ENCODE measurements at places on chromosomes 2 and 18.

- no peak for DNase-seq
These were observed 5.4 kb downstream of the ALPG start for GRCh38 chr2:232411901-232412629.

GRCh38 chr18:22489704-22490103 lies 72.0 kb upstream of the CTAGE1 start:
- DNase-seq, result no peak

DNA sequence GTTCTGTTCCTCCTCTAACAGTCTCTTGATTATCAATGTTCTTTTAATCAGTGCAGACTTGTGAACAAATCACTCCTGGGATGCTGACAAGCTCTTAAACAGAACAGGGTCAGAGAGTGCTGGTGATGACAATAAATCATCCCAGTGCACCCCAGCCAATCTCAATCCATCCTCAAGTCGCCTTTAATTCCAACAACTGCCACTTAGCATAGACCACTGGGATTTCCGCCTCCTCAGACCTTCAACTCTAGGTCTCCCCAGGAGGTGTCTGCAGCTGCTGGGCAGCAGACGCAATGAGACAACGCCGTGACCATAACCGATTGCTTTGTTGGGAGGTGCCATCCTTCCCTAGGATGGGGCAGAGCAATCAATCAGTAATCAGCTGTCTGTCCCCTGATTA lies 184.2 kb upstream of the ACAA2 start:
- DNase-seq, result no peak

GRCh38 chr2:188345020-188345419 lies 53.3 kb downstream of the GULP1 start:
- no peak for DNase-seq

DNA sequence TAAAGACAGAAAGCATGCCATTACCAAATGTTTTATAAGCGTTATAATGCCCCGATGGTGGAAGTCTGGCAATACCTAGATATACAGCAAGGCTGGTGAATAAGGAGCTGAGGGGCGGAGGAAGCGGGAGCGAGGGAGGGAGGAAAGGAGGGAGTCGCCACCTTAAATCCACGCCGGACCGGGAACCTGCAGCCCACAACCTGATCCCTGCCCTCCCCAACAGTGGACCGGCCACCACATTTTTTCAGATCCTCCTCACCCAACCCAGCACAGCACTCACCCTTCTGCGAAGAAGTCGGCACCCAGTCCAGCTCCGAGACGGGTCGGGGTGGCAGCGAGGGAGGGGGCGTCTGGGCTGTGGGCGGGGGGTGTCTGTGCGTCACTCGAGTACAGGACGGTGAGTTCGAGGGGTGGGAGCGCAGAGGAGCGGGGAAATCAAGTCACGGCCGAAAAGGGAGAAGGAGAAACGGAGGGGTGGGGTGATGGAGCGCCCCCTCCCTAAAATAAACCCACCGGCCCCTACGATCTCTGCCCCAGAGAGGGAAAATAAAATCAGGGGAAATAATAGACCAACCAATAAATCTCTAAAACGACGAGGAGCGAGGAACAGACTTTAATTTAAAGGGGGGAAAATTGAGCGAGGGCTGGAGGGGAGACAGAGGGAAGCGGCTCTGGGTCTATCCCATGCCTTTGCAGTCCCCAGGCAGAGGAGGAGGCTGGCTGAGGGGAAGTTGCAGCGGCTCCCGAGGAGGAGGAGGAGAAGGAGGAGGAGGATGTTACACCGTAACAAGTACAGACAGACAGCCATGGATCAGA lies 96.5 kb upstream of the SERTAD2 start:
- DNase-seq, result peak; percentile 67

- no peak for DNase-seq
These were observed 207.5 kb upstream of the ST6GAL2 start for GRCh38 chr2:107093426-107093957.

- DNase-seq, result no peak
These were observed 125.8 kb downstream of the NETO1 start for GRCh38 chr18:72742002-72742401.

DNA sequence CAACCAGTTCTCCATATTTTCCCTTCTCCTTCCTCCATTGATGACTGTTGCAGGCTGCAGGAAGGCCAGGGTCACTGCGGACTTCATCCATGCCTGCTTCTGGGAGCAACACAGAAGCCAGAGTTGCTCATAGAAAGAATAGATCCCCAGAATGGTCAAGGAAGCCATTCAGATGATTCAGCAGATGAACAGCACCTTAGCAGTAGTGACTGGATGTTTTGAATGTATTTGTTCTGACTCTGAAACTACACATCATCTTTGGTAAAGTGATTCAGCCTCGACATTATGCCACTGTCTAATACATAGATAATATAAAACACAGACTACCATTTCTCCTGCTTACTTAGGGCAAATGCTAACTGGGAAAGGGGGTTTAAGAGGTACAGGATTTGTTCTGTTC lies 411.6 kb downstream of the RND3 start:
- DNase-seq, result no peak

- no peak for DNase-seq
These were observed 19.0 kb downstream of the AQP12B start for GRCh38 chr2:240663546-240664190.

DNA sequence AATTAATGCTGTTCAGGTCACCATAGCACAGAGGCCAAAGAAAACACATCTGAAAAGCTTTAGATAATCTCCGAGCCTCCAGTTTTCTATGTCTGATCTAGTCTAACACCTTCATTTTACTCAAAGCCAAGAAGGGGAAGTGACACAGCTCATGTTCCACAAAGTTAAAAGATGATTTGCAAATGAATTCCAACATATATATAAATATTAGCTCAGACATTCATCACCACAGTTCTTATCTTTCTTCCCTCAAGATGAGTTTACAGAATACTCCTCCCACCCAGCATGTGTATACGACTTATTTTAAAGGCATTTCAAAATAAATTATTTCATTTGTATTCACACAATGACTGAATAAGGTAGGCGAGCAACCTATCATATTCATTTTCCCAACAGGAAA lies 82.4 kb downstream of the AAK1 start:
- DNase-seq, result no peak

- no peak for DNase-seq
These were observed 294.3 kb downstream of the KCNJ3 start for GRCh38 chr2:154992826-154993225.

DNA sequence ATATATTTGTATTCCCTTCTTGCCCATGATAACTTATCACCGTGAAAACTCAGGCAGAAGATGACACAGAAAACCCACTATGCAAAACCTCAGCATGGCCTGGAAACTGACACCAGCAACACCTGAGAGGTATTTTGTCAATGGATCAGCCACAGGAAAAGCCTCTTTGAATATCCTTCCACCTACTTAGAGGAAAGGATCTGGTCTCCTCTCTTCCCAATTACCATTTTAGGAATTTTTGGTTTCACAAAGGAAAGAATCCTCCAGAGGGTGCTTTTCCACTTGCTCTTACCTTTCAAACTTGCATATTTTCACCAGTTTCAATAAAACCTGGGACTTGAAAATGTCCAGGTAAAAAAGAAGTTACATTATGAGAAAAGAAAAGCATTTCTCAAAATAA lies 20.0 kb upstream of the MEIS1 start:
- no peak for DNase-seq

GRCh38 chr18:32469691-32470459 lies 807 bp downstream of the GAREM1 start:
- DNase-seq, result peak; percentile 25

DNA sequence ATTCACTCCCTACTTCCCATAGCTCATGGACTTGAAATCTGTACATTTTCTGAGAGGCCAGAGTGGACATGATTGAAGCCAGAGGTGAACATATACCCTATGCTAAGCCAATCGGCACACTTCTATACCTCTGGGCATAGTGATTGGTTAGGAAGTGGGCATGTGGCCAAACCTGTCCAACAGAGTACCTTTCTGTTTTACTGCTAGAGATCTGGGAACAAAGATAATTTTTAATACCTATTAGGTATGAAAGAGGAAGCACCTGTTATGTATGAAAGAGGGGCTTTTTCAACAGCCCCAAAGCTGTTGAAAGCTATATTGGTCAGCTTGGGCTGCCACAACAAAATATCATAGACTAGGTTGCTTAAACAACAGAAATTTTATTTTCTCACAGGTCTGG lies 27.7 kb downstream of the METTL8 start:
- DNase-seq, result no peak

GRCh38 chr2:566379-567313 lies 110.6 kb downstream of the TMEM18 start:
- no peak for DNase-seq

DNA sequence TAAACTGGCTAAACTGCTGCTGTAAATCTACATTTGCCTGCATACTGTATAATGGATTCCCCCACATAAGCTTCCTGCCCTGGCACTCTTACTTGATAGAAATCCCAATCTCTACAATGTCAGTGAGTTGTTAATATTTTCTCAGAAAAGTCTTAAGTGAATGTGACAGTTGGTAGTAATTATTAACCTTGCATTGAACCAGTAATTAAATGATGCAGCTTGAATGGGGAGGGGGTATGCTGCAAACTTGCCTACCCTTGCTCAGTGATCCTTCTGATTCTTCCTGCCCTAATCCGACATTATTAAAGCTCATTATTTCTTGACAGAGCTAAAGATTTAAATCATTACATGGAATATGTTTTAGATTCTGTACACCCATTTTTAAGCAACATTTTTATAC lies 119.0 kb upstream of the CDH7 start:
- DNase-seq, result no peak

GRCh38 chr2:236038096-236038495 lies 130.1 kb downstream of the GBX2 start:
- DNase-seq, result no peak

DNA sequence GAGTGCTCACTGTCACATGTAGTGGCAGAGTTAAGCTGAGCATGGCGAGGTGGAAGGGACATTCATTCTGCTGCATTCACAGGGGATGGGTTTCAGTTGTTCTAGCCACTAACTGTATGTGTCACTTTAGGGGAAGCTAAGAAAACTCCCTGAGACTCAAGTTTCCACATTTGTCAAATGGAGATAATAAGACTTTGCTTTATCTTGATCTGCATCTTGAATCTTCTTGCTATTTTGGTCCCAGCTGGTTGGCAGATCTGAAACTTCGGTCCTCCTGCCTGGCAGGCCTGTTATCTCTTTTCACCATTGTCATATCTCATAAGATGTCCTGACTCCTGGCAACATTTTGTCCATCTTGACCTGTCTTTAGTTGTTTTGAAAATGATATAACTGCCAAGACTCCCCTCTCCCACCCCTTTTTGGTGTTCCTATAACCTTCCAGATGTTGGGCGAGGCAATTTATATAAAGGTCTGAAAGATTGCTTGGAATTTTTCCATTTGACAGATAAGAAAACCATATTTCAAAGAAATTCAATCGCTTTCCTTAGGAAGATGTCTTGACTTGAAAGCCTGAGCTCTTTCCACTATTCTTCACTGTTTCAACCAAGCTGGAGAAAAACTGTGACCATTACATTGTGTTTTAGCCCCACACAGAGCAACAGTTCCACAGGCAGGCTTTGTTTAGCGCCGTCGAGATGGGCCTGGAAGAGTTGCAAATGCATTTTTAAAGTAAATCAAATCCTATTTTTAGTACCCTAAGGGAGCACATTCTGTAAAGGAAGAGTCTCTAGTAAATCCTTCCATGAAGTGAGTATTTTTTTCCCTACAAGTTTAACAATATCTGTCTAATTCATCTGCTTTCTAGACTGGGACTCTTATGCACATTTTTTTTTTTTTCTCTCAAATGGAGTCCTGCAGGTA lies 33.4 kb downstream of the MYCN start:
- no peak for DNase-seq

DNA sequence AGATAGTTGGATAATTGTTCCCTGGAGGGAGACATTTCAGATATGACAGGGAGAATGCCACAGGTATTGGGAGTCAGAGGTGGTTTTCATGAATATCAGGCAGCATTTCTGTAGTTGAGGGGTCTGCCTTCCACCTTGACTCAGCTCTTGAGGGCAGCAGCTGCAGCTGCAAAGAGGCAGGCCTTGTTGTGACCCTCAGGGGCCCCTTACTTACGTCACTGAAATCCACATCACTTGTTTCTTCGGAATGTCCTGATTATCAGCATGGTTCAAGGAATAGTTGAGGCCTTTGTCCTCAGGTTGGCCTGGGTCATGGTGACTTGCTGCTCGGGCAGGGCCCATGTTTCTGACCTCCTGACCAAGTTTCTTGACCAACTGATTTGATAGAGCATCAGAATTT lies 46.9 kb downstream of the TMEM17 start:
- no peak for DNase-seq

DNA sequence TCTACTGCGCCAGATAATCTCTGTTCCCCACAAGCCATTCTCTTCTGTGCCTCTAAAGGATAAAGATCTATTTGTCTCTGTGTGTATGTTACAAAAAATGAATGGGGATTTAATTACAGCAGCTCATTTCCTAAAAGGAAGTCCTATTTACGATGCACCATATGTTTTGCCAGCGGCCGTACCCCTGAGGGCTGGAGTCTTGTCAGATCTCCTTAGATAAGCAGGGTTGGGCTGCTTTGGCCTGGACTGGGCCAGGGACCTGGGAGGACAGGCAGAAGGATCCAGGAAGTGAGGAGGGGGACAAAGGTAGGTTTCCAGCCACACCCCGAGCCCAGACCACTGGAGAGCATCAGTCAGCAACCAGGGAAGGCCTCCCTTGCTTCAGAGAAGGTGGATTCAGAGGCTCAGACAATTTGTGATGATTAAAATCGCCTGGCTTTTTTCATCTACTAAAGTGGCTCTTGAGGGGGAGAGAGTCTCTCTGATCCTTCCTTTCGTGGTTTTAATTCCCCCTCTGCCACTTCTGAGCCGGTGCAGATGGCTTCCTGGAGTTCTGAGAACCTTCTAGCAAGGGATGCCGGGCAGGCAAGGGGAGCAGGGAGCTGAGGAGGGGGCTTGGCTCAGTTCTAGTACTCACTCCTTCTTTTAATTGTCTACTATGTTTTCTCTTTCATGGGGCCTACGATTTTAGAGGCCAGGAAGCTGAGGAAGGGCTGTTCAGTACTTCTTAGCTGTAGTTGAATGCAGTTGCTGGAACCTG lies 42.1 kb downstream of the MYCN start:
- no peak for DNase-seq

- no peak for DNase-seq
These were observed 42.9 kb upstream of the CREG2 start for GRCh38 chr2:101430156-101430555.

GRCh38 chr2:229642371-229642770 lies 72.0 kb downstream of the DNER start:
- peak; percentile 88 for DNase-seq

- DNase-seq, result no peak
These were observed 282.7 kb downstream of the DLGAP1 start for GRCh38 chr18:4172196-4173100.

GRCh38 chr2:82120654-82121053 lies 1816.1 kb upstream of the LRRTM1 start:
- DNase-seq, result no peak

DNA sequence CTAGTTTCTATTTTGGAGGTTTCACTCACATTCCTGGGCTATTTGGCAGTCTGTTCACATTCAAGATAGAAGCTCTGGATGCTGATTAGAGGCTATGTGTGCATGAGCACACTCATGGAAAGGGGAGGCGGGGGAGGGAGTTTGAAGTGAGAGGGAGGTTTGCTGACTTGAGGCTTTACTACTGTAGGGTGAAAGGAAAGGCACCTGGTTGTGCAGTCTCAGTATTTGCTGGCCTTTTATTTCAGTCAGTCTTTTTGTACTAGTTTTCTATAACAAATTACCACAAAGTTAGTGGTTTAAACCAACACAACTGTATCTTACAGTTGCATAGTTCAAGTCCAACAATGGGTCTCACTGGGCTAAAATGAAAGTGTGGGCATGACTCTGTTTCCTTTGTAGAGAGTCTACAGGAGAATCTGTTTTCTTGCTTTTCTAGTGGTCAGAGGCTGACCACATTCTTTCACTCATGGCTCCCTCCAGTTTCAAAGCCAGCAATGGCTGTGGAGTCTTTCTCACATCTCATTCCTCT lies 47.7 kb upstream of the NR4A2 start:
- DNase-seq, result no peak

GRCh38 chr2:207619764-207620203 lies 5.4 kb downstream of the METTL21A start:
- no peak for DNase-seq
